ENCODE measurements at places on chromosomes 2 and 18. TPM values are rescaled to one million over a fixed set of nuclear protein-coding genes. Genes with fewer than 3 reads are reported as not detected.

Gene GIGYF2
- total RNA-seq: 86.4 TPM

Gene DSG4
- not detected for total RNA-seq

Gene DARS1
- 54.3 TPM for total RNA-seq

Gene ST3GAL5
- total RNA-seq: 7.2 TPM

Gene FAHD2B
- 28.8 TPM for total RNA-seq

Gene RNF125
- total RNA-seq: 0.15 TPM

Gene PLEK
- total RNA-seq: not detected

Gene PLA2R1
- 0.40 TPM for total RNA-seq

Gene ZNF516
- 32.7 TPM for total RNA-seq

Gene MEP1B
- not detected for total RNA-seq
